A549 treated with dexamethasone at 1 μM for 4 hours (cell line): ENCODE measurements at places on chromosomes 1 and 21. TPM values are rescaled to one million over a fixed set of nuclear protein-coding genes. Genes with fewer than 3 reads are reported as not detected.

MCOLN3 gene
- total RNA-seq, result 2.8 to 3.8 TPM (median 3.4 TPM) in 5 replicates

CLCNKA gene
- total RNA-seq, result 0.04 to 0.07 TPM (median 0.05 TPM) in 4 of 5 replicates, not detected in the other

PLCH2 gene
- 0.10 to 0.40 TPM (median 0.33 TPM) in 5 replicates for total RNA-seq

SAMD13 gene
- 0.35 to 0.81 TPM (median 0.52 TPM) in 5 replicates for total RNA-seq

FAM151A gene
- 0.14 to 0.43 TPM (median 0.29 TPM) in 5 replicates for total RNA-seq

HHIPL2 gene
- total RNA-seq, result 9.2 to 12.0 TPM (median 10.2 TPM) in 5 replicates

KCNJ15 gene
- total RNA-seq, result 0.16 to 0.22 TPM in 2 of 5 replicates, not detected in the others

GPA33 gene
- not detected in 5 replicates for total RNA-seq

CFAP57 gene
- total RNA-seq, result 0.25 to 0.46 TPM (median 0.35 TPM) in 5 replicates

SPRR1A gene
- not detected in 5 replicates for total RNA-seq

CD1B gene
- total RNA-seq, result not detected in 5 replicates

NEXN gene
- total RNA-seq, result 7.1 to 11.9 TPM (median 9.8 TPM) in 5 replicates

NOTCH2 gene
- 30.2 to 54.0 TPM (median 48.7 TPM) in 5 replicates for total RNA-seq

VWA5B1 gene
- total RNA-seq, result not detected in 5 replicates

SPRR2G gene
- not detected in 5 replicates for total RNA-seq

RAP1GAP gene
- 6.8 to 10.6 TPM (median 10.1 TPM) in 5 replicates for total RNA-seq

GNG4 gene
- total RNA-seq, result 12.5 to 15.5 TPM (median 13.0 TPM) in 5 replicates

S100A3 gene
- 120 to 134 TPM (median 130 TPM) in 5 replicates for total RNA-seq

DDAH1 gene
- 8.0 to 10.6 TPM (median 9.0 TPM) in 5 replicates for total RNA-seq

PGLYRP3 gene
- not detected in 5 replicates for total RNA-seq

CA6 gene
- not detected in 5 replicates for total RNA-seq

TIE1 gene
- 0.02 to 0.25 TPM (median 0.13 TPM) in 4 of 5 replicates, not detected in the other for total RNA-seq

DUSP23 gene
- 58.0 to 74.4 TPM (median 72.4 TPM) in 5 replicates for total RNA-seq

ADSS2 gene
- 42.7 to 48.9 TPM (median 45.9 TPM) in 5 replicates for total RNA-seq

RHBG gene
- total RNA-seq, result not detected in 5 replicates

C1orf167 gene
- total RNA-seq, result not detected in 5 replicates

LUZP1 gene
- 17.1 to 25.5 TPM (median 22.5 TPM) in 5 replicates for total RNA-seq

S100A2 gene
- total RNA-seq, result 22.8 to 28.7 TPM (median 26.8 TPM) in 5 replicates

DNASE2B gene
- 0.10 TPM in 1 of 5 replicates, not detected in the others for total RNA-seq

S100A12 gene
- total RNA-seq, result not detected in 5 replicates

SLAMF1 gene
- 0.05 TPM in 1 of 5 replicates, not detected in the others for total RNA-seq

TMEM51 gene
- total RNA-seq, result 26.4 to 31.1 TPM (median 30.9 TPM) in 5 replicates

NID1 gene
- 6.1 to 10.7 TPM (median 8.8 TPM) in 5 replicates for total RNA-seq

PFKFB2 gene
- total RNA-seq, result 4.6 to 6.7 TPM (median 5.3 TPM) in 5 replicates

CLIC6 gene
- 0.03 to 0.11 TPM (median 0.08 TPM) in 5 replicates for total RNA-seq
